DMS79 (cell line): ENCODE measurements at places on chromosomes 16 and 17.

DNA sequence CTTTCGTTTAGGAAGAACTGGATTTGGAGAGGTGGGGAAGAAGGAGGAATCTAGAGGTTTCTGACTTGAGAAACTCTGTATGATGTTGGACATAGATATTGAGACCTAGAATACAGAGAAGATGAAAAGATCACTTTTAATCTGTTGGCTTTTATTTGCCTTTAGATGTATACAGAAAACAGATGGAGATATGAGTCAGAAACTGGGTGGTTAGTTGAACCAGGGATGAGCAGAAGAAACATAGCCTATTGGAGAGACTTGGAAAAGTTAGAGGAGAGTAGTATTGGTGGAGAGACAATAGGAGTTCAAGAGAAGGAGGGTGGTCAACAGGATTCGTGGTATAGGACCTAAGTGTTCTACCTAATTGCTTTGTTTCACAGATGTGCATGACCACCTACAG lies 5.1 kb downstream of the PHAF1 start:
- no peak for DNase-seq

DNA sequence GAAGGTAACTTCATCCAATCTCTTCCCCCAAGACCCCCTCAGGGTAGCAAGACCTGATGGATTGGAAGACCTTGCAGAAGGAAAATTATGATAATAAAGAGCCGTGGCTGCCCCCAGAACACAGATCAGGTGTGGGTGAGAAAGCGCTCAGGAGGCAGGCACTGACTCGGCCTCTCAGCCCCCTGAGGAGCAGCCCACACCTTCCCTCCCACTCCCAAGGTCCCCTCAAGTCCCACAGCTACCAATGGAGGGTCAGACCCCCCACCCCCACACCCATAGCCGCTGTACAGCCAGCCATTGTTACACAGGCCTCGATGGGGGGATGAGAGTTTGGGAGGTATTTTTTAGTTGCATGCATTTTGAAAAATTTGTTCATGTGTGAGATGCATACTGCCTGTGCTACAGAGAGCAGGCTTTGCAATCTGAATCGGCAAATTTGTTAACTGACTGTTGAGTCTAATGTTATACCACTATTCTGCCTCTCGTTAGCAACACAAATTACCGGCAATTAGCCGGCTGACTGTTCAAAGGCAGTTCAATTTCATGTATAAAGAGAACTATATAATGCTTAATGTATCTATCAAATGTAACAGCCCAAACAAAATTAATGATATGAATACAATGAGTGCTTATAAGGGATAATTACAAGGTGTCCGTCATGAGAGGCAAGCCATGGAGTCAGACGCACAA lies 211.7 kb downstream of the C16orf78 start:
- no peak for DNase-seq

DNA sequence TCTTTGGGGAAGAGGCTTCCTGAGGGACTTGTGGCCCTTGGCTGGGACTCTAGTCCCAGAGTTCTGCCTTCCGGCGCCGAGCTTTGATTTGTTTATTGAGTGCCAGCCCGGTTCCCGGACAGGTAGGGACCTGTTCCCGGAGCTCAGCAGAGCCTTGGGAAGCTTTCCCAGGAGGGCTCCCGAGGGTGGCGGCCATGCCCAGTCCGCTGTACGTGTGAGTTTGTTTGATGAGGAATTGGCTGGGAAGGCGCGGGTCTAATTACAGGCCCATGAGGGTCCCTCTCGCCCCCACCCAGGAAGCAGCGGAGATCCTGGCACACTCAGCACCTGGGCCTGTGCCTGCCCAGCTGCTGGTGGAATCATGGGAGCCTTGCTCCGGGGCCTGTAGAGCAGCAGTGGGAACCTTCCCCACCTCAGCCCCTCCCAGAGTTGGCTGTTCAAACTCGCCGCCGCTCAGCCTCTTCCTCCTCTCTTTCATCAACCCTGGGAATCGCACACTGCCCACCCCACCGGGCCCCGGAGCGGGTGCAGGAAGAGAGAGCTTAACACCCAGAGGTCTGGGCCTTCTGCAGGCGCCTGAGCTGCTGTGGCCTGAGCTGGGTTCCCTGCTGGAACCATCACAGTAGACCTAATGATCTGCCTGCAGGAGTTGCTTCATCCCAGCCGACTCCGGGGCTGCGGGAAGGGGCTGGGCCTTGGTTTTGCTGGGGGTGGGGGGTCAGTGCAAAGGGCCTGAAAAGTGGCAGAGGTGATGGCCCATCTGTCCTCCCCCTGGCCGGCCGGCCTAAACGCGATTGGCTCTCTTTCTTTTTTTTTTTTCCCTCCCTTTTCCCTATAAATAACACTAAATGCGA lies 313.7 kb downstream of the SEC14L1 start:
- DNase-seq = no peak

DNA sequence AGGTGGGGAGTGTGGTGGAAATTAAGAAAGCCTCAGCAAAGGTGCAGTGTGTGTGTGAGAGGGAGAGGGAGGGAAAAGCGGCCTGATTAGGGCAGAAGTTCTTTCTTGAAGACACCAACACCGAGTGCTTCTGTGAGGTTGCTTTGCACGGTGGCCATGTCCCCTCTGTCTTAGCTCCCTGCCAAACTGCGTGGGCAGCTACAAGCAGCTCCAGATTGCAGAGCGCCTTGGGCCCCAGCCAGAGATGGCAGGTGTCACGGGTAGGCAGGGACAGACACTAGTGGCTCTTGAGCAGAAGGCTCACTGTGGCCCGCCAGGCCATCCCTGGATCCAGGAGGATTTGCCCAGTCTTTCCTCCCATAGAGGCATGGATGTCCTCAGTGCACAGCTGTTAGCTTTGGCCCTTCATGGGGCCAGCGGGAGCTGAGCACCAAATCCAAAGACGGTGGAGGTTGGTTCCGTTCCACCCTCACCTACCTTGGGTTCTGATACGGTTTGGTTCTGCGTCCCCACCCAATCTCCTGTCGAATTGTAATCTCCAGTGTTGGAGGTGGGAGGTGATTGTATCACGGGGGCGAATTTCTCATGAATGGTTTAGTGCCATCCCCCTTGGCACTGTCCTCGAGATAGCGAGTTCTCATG lies 21.4 kb downstream of the KIAA0513 start:
- DNase-seq = no peak

GRCh38 chr16:19172098-19172780 lies 4.2 kb downstream of the SYT17 start:
- no peak for DNase-seq
